ENCODE measurements at places on chromosomes 7 and 10.

- DNase-seq = no peak
Observed at GRCh38 chr7:157233677-157234076, 95.0 kb downstream of the UBE3C start.

DNA sequence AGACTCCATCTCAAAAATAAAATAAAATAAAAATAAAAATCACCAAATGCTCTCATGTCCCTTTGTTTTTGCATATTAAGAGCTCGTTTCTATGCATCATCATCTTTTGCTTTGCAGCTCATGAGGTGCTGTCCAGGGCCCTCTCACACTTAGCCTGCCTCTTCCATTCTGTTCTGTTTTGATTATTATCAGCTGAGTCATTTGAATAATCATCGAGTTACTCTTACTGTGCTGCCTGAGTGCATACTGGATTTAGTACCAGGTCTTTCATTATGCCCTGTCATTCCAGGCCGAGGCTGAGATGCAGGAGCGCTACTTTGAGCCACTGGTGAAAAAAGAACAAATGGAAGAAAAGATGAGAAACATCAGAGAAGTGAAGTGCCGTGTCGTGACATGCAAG, 33.0 kb downstream of the UCMA start:
- DNase-seq = no peak

GRCh38 chr10:113475381-113475807, 77.5 kb upstream of the HABP2 start:
- DNase-seq = no peak

- no peak for DNase-seq
Observed at GRCh38 chr7:91098566-91098965, 165.7 kb upstream of the FZD1 start.

DNA sequence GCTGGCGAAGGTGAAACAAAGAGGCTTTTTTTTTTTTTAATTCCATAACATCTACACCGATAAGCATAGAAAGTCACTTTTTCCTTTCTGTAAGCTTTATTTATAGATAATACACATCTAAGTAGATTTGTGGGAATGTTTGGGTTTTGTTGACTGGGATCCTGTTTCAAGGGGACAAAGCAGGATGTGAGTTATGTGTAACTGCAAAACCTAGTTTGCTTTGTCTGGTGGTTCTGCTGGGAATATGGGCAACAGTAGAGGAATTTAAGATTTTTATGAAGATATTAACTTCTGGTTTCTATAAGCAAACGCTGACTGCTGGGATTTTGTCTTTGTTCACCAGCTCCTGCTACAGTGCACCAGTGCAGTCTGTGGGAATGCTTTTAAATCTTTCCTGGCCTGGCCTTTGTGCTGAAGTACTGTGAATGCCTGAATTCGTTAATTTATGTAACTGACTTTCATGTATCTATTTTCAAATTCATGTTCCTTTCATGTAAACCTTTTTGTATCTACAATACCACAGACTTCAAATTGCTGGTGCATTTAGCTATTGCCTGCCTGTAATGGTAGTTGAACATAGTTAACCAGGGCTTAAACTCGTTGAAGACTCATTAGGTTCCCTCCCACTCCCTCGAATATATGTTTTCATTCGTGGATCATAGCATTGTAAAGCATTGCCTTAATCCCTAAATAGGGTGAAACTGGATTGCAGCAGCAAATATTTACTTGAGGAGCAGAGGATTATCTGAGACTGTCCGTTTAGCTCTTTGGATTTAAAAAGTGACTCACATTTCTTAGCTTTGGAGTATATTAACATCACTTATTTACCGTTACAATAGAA, 1.5 kb downstream of the KLHL7 start:
- no peak for DNase-seq
